ENCODE measurements at places on chromosomes 5 and 9. TPM values are rescaled to one million over a fixed set of nuclear protein-coding genes. Genes with fewer than 3 reads are reported as not detected.
A peak's percentile ranks its signal among the peaks of the same experiment; 100 is the strongest.

DNA sequence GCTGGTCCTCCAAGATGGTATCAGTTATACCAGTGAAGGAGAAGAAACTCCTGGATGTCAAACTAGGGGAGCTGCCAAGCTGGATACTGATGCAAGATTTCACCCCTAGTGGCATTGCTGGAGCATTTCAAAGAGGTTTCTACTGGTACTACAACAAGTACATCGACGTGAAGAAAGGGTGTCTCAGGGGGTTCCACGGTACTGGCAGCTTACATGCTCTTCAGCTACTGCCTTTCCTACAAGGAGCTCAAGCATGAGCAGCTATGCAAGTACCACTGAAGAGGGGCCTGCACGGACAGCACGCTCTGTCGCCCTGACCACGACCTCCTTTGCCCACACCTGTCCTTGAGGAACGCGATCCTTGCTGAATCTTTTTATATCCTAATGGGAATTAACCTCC lies 19.5 kb downstream of the ACTL7B start:
- DNase-seq, result no peak

- no peak for DNase-seq
Observed at GRCh38 chr9:84379740-84380139, 39.2 kb upstream of the SLC28A3 start.

DNA sequence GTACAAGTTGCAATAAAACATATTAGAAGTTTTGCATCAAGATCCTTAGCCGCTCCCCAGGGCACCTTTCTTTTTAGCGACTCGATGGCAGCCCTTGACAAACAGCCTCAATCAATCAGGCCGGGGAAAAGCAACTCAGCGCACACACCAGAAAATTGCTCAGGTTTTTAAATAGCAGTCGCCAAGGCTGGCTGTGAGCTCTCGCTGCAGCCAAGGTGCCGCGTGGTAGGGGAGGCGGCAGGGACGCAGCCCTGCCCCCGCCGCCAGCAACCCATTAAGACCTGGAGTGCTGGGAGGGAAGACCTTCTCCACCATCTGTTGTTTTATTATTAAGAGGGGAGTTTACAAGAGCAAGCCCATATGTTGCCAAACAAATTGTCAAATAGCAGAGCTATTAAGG lies 22.6 kb downstream of the ASS1 start:
- DNase-seq, result no peak

DNA sequence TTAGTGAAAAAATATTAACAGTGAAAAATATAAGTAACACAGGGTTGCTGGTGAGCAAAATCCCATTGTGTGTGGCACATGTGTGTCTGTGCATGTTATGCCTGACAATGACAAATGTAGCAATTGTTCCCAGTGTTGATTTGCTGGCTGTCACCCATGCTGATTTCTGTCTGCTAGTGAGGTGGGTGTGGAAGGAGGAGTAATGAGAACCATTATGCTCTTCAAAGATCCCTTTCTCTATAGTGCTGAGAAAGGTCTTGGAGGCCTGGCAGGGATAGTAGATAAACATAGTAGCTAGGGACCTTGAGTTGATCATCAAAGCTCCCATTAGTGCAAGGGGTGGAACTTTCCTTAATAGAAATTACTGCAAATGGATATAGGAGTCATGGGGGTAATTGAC lies 152.5 kb upstream of the CLINT1 start:
- DNase-seq, result no peak

DNA sequence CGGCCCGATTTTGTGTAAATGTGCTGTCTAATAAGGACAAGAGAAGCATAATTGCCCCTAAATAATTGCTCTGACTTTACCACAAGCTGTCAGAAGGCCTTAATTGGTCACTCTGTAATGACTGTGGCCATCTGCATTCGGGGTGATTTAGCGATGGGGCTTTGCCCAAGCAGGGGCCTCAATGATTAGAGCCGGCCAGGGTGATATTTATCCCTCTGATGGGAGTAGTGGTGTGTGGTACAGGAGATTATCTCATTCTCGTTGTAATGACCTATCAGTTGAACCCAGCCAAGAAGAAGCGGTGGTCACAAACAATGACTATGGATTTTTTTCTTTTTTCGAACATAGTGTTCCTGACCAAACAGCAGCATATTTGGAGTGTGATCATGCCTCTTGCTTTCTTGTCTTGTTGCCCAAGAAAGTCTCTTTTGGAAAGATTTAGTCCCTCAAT lies 72.0 kb upstream of the SAP30L start:
- DNase-seq, result no peak

- no peak for DNase-seq
Observed at GRCh38 chr5:76801159-76801802, 17.5 kb upstream of the F2RL1 start.

GRCh38 chr5:148135091-148136048 lies 33.0 kb upstream of the SPINK14 start:
- DNase-seq, result peak; percentile 31

- DNase-seq, result no peak
Observed at GRCh38 chr9:131868766-131869165, 128.9 kb upstream of the RAPGEF1 start.

DNA sequence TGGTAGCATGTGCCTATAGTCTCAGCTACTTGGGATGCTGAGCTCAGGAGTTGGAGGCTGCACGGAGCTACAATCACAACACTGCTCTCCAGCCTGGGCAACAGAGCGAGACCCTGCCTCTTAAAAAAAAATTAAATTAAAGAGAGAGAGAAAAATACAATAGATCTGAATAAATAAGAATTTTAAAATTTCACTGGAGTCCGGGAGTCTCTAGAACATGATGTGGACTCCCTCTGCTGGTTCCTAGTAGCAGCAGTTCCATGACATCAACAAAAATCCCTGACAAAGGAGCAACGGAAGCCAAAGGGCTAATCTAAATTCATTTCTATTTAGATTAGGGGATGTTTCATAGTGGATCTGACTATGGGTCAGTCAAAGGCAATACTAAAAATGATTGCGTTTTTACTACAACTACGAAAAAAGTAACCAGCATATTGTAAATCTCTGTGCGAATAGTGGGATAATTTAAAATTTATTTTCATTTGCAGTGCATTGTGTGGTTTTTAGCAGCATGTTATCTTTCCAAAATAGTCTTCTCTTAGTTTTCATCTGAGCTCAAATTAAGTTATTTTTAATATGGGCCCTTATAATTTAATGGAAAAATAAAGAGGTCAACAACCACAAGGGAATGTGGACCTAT lies 6.7 kb downstream of the INIP start:
- no peak for DNase-seq

GRCh38 chr5:32828492-32828891 lies 117.4 kb downstream of the NPR3 start:
- no peak for DNase-seq

DNA sequence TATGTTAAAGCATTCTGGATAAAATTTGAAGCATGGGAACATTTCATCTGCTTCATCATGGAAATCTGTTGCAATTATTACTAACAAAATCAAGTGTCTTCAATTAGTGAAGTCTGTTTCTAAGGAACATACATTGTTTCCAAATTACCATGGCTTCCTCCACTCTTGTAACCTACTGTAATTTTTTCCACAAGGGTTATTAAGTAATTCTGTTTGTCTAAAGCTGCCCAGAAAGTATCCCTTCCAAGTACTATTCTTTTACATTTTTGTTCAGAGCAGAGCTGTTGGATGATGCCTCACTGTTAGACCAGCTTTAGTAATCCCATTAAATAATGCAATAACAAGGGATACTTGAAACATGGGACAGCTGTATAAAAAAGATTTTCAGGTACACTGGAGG lies 483.5 kb upstream of the CD180 start:
- DNase-seq, result peak; percentile 19

DNA sequence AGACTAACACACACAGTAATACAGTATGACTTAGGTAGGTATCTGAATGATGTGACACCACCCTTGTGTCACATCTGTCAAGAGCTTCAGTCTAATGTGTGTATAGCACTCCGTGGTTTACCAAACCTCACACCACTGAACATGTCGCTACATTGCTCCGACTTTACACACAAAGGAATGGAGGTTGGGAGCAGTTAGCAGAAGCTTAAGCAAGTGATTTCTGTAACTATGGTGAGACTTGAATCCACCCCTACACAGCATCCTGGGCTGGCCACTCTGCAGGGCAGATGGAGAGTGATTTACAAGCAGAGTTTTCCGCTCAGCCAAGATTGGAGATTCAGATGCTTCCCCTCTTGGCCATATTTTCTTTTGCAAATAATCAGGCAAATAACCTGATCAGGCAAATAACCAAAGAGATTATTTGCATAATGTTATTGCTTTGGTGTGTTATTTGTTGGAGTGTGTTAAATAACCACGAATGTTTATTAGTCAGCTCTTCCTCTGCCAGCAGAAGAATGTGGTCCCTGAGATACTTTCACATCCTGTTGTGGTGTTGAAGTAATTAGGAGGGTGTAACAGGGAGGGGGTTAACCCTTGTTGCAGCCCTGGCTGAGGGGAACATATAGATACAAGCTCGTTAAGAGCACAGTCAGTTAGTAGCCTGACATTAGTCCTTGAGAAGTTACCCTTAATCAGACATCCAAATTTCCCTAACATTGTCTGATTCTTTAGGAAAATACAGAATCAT lies 92.8 kb downstream of the SNX18 start:
- no peak for DNase-seq

DNA sequence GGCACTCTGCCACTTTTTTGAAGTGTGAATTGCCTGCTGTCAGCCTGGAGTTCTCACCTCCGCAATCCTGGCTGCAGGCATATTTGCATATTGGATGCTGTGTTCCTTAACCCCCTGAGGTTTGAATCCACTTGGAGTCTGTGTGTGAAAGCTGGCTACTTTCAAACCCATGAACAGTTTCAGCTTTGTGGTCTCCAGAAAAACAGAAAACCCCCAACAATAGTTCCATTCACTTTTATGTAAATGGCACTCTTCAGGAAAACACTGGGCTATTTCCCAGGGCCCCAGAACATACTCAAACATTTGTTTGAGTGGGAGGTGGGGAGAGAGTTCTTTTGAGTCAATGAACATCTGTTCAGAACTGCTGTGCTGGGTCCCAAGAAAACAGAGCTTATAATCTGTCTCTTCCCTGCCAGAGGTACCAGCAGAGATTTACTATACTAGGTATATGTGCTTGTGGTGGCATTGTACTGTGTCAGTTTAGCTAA lies 5.0 kb downstream of the NUDT2 start:
- peak; percentile 45 for DNase-seq

DNA sequence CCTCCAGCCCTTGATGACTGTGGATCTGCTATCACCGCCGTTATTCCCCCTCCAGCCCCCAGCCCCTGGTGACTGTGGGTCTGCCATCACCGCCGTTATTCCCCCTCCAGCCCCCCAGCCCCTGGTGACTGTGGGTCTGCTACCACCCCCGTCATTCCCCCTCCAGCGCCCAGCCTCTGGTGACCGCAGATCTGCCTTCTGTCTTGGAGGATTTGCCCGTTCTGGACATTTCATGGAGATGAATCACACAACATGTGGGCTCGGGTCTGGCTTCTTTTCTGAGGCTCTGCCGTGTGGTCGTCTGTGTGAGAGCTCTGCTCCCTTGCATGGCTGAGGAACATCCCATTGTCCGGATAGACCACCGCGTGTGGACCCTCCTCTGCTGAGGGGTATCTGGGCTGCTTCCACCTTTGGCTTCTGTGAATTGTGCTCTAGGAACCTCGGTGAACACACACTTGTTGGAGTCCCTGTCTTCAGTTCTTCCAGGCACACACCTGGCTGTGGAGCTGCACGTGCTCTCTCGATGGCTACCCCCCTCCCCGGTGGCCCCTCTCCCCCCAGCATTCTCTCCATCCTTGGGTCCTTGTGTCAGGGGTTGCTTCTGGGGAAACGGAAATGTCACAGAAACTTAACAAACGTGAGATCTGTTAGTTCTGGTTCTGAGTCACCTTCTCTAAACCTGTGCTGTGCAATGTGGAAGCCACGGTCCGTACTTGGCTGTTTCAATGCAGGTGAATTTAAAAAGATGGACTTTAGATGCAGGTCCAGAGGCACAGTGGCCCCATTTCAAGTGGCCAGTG lies 105.3 kb upstream of the COL5A1 start:
- DNase-seq, result peak; percentile 46

DNA sequence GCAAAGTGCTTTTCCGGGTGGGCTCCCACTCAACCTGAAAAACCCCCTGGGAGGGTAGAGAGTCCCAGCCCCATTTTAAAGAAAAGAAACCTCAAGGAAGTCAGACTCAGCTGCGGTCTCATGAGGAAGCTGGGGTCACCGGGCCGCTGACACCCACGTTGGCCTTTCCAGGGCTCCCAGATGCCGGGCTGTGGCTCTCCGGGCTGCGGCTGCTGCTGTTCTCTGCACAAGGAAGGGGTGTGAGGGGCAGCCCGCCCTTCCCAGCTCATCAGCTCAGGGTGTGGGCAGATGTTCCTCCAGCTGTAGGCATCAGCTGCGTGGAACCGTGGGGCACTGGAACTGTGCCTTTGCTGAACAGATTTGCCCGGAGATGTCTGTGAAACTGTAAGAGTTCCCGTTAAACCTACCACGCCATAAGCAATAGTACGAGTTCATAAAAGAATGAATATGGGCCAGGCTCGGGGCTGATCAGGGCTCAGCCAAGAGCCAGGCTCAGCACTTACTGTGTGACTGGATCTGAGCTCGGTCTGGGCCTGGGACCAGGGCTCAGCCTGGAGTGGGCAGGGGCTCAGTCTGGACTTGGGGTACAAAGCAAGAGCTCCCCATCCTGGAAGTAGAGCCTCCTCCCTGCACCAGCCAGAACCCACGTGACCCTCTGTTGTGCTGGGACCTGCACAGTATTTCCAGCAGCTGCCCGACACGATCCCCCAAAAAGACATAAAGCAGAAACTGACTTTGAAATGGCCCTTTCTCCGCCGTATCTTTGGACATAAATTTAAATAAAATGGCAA lies 130.2 kb upstream of the PPP1R26 start:
- DNase-seq, result no peak

DNA sequence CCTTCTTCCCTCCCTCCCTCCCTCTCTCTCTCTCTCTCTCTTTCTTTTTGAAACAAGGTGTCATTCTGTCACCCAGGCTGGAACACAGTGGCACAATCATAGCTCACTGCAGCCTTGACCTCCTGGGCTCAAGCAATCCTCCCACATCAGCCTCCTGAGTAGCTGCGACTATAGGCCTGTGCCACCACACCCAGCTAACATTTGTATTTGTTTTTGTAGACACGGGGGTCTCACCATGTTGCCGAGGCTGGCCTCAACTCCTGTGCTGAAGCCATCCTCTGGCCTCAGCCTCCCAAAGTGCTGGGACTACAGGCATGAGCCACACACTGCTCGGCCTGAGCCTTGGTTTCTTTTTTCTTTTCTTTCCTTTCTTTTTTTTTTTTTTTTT lies 45.8 kb downstream of the PLPP7 start:
- no peak for DNase-seq

Gene PRDM9
- total RNA-seq, result not detected

Gene ZBTB43
- 15.5 TPM for total RNA-seq

Gene RNF180
- 4.9 TPM for total RNA-seq

Gene TLR4
- total RNA-seq, result 0.29 TPM

Gene PCDHGA8
- 12.5 TPM for total RNA-seq

Gene TEK
- 2.9 TPM for total RNA-seq

Gene PCDHB8
- total RNA-seq, result not detected

Gene C9orf78
- 31.7 TPM for total RNA-seq

Gene ANXA2R
- 2.2 TPM for total RNA-seq

Gene CORO2A
- total RNA-seq, result 26.7 TPM

Gene TRIM36
- 5.7 TPM for total RNA-seq

Gene ADAMTSL2
- 20.6 TPM for total RNA-seq

Measured in stomach (tissue), 19 donors.